ENCODE measurements at places on chromosomes 5 and 9.

DNA sequence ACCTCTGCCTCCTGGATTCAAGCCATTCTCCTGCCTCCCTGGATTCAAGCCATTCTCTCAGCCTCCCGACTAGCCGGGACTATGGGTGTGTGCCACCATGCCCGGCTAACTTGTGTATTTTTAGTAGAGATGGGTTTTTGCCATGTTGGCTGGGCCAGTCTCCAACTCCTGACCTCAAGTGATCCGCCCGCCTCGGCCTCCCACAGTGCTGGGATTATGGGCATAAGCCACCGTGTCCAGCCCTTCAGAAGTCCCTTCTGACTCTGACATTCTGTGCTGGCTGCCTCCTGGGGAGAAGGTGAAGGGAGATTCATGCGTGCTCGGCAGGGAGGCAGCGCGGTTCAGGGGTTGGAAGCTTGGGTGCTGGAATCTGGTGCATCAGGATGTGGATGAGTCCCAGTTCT is 28.8 kb downstream of the PRRX2 start:
- no peak for DNase-seq

- DNase-seq = no peak
Measured at GRCh38 chr5:14359069-14360043, 216.2 kb downstream of the TRIO start.

GRCh38 chr5:483011-483410 is 40.0 kb downstream of the EXOC3 start:
- DNase-seq = no peak

DNA sequence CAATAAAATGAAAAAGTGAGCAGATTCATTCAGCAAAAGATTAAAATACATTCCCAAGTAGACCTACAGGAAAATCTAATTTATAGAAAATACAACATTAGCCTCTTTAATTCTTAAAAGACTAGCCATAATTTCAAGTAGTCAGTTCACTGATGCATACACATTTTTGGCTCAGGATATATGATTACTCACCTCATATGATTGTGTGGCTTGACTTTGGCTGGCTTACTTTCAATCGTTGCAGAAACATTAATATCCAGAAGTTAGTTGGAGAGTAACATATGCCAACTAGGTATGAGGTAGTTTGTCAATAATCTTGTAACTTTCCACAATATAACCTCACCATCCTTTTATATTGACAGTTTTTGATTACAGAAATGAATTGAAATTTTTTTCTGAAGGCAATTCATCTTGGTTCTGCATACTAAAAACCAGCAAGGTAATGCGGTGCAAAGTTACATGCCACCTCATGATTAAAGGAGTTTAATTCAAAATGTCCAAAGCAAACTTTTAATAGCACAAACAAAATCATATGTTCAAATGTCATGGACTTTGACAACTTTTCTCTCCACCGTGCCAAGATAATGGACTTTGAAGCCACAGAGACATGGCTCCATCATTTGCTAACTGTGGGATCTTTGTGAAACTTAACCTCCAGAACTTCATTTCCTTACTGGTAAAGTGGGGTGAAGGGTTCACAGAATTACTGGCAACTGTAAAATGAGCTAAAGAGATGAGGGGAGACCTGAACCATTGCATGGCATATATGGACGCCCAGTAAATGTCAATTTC is 76.6 kb upstream of the PAM start:
- DNase-seq = no peak

GRCh38 chr5:156411185-156411613 is 84.2 kb downstream of the SGCD start:
- DNase-seq = no peak

DNA sequence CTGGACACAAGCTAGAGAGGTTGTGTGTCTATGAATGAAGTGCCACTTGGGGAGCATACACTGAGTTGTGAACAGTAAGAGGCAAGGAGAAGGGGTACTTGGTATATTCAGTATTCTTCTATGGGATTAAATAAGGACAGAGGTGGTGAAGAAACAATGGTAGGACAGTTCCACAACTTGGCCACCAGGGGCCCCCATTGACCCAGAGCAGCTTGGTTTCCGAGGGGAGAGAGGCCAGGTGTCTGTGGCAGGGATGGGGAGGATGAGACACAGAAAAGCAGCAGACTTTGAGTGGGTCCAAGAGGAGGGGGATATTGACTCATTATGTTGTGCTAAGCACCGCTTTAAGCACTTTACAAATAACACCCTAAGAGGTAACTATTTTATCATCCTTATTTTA is 220.6 kb downstream of the MELK start:
- peak; percentile 34 for DNase-seq

DNA sequence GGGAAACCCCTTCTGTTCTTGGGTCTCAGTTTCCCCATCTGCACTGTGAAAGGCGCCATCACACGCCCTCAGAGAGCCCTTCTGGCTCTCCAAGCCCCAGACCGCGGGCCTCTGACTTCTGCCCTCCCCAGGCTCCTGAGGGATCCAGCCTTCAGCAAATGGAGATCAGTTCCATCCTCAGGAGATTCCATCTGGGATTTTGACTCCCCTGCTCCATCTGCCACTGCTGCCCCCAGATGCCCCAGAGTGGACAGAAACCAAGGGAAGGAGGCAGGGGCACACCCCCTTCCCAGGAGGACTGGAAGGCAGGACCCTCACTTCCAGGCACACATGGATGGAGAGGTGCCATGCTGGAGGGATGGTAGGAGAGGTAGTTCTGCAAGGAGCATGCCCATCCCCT is 18.7 kb upstream of the RPS14 start:
- DNase-seq = no peak

- DNase-seq = peak; percentile 44
Measured at GRCh38 chr5:95892784-95893354, 68.8 kb downstream of the ELL2 start.

GRCh38 chr9:105854783-105855724 is 160.7 kb downstream of the TMEM38B start:
- no peak for DNase-seq

- DNase-seq = no peak
Measured at GRCh38 chr5:68261569-68262065, 46.1 kb downstream of the PIK3R1 start.

GRCh38 chr9:89354471-89354870 is 36.2 kb downstream of the SECISBP2 start:
- no peak for DNase-seq

DNA sequence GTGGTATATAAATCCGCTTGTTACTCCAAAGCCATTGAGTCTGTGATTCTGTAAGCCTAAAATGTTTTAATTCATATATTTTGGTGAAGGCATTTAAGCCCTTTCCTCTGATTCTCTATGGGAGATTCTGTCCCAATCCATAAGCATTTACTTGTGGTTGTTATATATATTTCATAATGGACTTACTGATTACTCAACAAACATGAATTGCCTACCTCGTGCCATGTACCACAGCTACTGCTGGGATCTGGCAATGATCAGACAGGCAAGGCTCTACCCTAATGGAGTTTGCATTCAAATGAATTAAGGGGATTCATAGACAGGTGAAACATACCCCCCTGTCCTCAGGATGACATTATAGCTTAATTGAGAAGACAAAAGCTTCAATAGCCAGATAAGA is 54.5 kb downstream of the C9orf152 start:
- DNase-seq = no peak

GRCh38 chr9:138053321-138053868 is 175.8 kb downstream of the CACNA1B start:
- peak; percentile 61 for DNase-seq

DNA sequence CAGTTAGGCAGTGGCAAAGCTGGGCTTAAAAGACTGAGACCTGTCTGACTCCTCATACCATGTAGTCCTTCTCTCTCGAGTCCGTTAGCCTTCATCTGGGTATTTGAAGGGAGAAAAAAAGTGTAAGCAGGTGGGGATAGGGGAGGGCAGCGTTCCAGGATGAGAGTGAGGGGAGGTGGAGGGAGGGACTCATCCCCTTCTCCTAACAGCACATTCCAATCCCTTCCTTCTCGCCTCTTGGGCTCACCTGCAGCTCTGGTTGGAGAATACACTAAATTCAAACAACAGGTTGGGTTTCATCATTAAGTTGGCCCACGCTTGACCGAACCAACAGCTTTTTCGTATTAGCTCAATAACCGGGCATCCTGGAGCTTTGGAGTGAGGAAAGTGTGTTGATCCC is 3.6 kb downstream of the NEURL1B start:
- no peak for DNase-seq

DNA sequence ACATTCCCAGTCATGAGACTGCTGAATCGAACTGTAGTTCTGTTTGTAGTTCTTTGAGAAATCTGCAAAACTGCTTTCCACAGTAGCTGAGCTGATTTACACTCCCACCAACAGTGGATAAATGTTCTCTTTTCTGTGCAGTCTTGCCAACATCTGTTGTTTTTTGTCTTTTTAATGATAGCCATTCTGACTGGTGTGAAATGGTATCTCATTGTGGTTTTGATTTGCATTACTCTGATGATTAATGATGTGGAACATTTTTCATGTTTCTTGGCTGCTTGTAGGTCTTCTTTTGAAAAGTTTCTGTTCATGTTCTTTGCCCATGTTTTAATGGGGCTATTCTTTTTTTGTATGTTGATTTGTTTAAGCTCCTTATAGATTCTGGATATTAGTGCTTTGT is 187.3 kb upstream of the TLE4 start:
- DNase-seq = no peak

- DNase-seq = no peak
Measured at GRCh38 chr5:148697180-148697808, 43.0 kb upstream of the HTR4 start.

DNA sequence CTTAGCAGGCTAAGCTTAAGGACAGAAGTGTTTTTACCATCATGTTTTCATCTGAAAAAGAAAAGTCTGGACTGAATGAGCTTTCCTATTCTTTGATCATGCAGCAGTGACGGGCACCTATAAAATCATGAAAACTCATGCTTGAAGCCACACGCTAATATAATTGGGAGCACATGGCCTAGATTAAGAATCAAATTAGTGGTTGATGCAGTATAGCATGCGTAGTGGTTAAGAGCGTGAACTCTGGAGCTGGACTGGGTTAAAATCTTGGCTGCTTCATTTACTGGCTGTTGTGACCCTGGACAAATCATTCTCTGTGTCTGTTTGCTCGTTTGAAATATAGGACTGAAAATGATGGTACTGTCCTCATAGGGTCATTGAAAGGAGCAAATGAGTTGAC is 49.9 kb upstream of the IL13 start:
- no peak for DNase-seq

- DNase-seq = no peak
Measured at GRCh38 chr5:72390836-72391235, 70.7 kb downstream of the PTCD2 start.

DNA sequence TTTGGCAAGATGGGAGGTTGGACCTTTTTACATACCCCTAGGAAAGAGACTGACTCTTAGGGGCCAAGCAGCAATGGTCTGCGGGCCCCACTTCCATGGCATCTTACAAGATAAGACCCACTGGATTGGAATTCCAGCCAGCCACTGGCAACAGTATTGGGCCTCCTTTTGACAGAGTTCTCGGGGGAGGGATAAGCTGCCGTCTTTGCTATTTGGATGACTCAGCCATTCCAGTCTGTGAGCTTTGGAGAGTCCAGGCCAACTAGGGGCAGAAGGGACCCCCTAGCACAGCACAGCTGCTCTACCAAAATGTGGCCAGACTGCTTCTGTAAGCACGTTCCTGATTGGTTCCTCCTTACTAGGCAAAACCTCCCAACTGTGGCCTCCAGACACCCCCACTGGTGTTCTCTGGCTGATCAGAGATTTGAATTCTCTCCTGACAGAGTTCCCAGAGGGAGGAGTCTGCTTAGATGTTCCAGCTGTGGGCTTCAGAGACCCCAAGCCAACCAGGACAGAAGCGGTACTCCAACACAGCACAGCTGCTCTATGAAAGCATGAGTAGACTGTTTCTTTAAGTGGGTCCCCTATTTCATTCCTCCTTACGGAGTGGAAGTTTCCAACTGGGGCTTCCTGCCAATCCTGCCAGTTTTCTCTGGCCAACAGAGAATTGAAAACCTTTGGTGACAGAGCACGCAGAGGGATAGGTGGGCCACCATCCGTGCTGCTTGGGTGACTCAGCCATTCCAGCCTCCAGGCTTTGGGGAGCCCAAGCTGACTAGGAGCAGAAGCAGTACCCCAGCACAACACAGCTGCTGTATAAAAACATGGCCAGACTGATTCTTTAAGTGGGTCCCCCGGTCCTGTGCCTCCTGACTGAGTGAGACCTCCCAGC is 672.1 kb upstream of the RIOK2 start:
- DNase-seq = no peak

DNA sequence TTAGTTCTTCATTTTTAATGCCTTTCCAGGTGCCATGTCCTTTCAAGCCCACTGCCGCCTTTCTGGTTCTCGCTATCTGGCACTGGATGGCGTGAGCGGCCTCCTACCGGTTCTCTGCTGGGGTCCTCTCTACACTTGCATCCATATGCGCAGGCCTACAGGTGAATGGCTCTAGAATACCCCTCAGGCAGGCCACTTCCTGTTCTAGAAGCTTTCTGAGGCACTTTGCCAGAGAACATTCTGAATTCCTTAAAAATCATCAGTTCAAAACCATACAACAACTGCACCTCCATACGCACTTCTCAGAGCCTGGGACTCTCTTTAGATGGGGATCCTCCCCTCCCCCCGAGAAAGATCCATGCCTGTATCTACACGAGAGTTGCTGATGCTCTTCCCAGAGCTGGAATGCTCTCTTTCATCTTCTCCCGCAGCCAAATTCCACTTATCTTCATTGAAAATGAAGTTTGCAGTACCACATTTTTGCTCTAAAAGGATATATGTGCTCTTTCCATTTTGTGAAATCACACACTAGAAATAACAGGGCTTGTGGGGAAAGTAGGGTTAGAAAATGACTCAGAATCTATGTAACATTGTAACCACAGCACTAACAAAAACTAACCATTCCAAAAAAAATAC is 1.4 kb upstream of the LHFPL2 start:
- DNase-seq = no peak

DNA sequence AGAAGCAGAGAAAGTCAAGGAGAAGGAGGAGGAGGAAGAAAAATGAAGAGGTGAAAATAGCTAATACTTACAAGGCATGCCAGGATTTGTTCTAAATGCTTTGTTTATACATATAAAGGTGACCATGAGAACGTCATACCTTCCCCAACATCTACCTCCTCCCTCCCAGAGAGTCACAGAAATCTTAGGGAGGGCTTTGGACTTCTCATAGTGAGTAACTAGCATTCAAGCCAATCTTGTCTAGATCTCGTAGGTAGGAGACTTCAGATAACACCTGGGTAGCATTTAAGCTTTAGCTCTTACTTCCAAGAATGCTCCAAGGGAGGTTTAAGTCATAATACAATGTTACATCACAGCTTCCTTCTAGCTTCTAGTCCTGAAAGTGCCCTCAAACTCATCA is 36.5 kb upstream of the GPBP1 start:
- no peak for DNase-seq

GRCh38 chr9:131262327-131263032 is 13.8 kb downstream of the FAM78A start:
- no peak for DNase-seq

- no peak for DNase-seq
Measured at GRCh38 chr9:21585756-21586752, 103.9 kb upstream of the IFNE start.

GRCh38 chr5:60835554-60835953 is 8.5 kb downstream of the ELOVL7 start:
- no peak for DNase-seq

- no peak for DNase-seq
Measured at GRCh38 chr9:125508249-125508648, 198.8 kb downstream of the MAPKAP1 start.
